Urinary bladder (tissue), 4 donors: ENCODE measurements at places on chromosomes 5 and 9. TPM values are rescaled to one million over a fixed set of nuclear protein-coding genes. Genes with fewer than 3 reads are reported as not detected.

GRCh38 chr5:2139478-2139877 lies 256.8 kb upstream of the IRX4 start:
- DNase-seq, result no peak

The BARX1 gene
- not detected for total RNA-seq

The TMEM232 gene
- 7.0 TPM for total RNA-seq

The PPIC gene
- total RNA-seq, result 94.0 TPM

The COL27A1 gene
- total RNA-seq, result 21.5 TPM

The TMEM252 gene
- not detected for total RNA-seq

- no peak for DNase-seq
Measured at GRCh38 chr5:116534964-116535651, 39.5 kb downstream of the SEMA6A start.

The OCLN gene
- 18.2 TPM for total RNA-seq

The IL31RA gene
- 0.26 TPM for total RNA-seq

DNA sequence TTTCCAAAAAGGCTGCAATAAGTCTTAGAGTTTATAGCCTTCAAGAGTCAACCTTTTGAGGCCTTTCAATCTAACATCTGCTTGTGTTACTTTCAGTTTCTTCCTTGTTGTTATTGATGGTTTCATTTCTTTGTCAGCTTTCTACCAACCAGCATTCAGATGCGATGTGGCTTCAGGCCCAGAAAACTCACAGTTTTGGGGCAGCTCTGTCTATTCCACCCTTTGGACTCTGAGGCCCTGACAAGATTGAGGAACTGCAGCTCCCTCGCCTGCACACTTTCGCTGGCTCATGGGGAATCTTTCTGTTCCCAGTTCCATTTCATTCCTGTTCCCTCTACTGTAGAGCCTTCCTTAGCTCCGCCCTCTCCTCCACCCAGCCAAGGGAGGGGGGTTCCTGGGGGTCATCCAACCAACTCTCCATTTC lies 13.3 kb upstream of the WHRN start:
- DNase-seq, result no peak

GRCh38 chr5:103474677-103475076 lies 87.9 kb downstream of the NUDT12 start:
- no peak for DNase-seq

GRCh38 chr9:124271660-124272059 lies 13.9 kb downstream of the NEK6 start:
- DNase-seq, result no peak

The TNFSF8 gene
- 2.3 TPM for total RNA-seq

The PCDHGA12 gene
- total RNA-seq, result 7.8 TPM

DNA sequence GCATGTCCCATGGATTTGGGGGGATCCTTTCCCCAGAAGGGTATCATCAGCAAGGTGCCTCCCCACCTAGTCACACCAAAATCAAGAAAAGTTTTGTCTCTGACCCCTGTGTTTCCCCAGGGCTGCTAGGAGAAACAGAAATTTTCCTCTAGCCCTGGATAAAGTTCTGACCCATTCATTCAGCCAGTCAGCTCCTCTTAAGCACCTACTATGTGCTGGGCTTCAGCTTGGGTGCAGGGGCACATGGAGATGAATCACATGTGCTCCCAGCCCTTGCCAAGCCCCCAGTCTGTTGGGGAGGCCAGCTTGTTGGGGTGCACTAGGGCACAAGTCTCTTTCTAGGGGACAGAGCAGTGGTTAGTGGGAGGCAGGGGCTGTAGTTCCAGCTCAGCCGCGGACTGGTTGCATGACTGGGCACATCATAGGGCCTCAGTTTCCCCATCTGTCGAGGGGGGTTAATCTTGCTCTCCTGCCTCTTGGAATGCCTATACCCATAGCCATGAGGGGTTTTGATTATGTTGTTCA lies 3.9 kb downstream of the DAB2IP start:
- DNase-seq, result no peak

GRCh38 chr5:10828241-10828640 lies 67.2 kb upstream of the DAP start:
- DNase-seq, result no peak

DNA sequence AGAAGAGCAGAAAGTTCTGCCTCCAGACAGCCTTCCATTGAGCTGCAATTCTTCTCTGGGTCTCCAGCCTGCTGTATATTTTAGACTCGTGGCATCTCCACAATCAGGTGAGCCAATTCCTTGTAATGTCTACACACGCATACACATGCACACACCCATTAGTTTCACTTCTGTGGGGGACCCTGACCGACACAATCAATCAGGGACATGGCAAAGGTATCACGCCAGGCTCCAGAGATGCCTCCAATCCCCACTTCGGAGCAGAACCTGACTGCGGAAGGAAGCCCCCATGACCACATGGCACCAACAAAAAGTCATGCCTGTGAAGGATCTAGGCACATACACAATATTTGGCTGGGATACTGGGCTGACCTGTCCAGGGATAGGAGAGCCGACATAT lies 21.4 kb downstream of the SEMA4D start:
- DNase-seq, result no peak

DNA sequence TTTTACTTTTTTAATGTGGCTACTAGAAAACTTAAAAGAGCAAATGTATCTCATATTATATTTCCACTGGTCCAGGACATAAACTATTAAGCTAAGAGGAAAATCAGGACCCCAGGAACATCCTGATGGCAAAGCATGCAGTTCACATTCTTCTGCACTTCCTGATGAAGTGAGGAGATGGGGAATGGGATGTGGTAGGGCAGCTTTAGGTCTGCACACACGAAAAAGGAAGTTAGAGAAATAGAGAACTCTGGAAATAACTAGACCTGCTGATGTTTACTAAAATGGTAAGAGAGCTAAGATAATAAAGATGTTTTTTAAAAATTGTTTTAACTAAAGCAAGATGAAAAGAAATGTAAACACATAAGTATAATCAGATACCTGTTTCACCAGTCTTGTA lies 39.7 kb upstream of the NIPBL start:
- no peak for DNase-seq
